ENCODE measurements at places on chromosomes 5 and 9. TPM values are rescaled to one million over a fixed set of nuclear protein-coding genes. Genes with fewer than 3 reads are reported as not detected.

GRCh38 chr5:33781286-33781685 is 110.5 kb downstream of the ADAMTS12 start:
- peaks cover 15% of the 10 kb centered on the region for H3K4me1 ChIP-seq
- H3K36me3 ChIP-seq: peaks cover 24% of the 10 kb centered on the region
- no peaks in the 10 kb centered on the region for H3K27me3 ChIP-seq
- H3K27ac ChIP-seq: no peak overlapping the region
- H3K4me3 ChIP-seq: no peak overlapping the region

DNA sequence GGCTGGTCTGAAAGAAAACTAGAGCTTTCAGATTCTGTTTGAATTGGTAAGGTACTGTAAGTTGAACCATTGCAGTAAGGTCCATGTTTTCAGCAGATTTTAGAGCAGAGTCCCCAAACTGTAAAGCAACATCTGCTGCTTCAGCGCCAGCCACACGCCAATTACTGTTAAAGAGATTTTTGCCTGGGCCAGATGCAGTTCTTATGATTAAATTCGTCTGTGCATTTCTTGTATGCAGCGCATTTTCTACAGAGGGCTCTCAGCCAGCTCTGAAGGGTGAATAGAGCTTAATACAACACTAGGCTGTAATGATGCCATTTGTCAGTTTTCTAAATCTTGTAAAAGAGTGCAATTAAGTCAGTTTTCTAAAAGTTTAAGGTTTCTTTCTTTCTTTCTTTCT is 246.3 kb downstream of the COX7C start:
- no peaks in the 10 kb centered on the region for H3K27me3 ChIP-seq
- no peak for DNase-seq
- no peak overlapping the region for H3K27ac ChIP-seq
- H3K4me3 ChIP-seq: no peak overlapping the region
- H3K36me3 ChIP-seq: no peaks in the 10 kb centered on the region

DNA sequence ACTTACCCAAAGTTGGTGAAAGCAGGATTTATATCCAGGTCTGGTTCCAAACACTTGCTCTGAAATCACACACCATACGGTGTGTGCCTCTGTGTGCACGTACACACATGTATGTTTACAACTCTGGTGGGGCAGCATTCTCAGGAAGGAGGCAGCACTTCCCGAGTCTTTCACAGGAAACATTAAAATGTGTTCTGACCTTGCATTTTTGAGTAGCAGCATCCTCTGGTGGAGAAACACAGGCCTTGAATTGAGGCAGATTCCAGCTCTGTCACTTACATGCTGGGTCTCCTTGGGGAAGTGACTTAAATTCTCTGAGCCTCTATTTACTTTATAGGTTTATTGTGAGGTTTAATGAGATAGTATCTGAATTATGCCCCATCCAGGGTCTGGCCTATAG is 126.4 kb downstream of the RGS3 start:
- no peak for DNase-seq
- H3K27me3 ChIP-seq: no peaks in the 10 kb centered on the region
- H3K36me3 ChIP-seq: no peaks in the 10 kb centered on the region
- no peak overlapping the region for H3K4me3 ChIP-seq

GRCh38 chr9:686321-686813 is 155.1 kb upstream of the DMRT1 start:
- H3K4me1 ChIP-seq: peaks cover 54% of the 10 kb centered on the region
- H3K27ac ChIP-seq: no peak overlapping the region
- H3K27me3 ChIP-seq: no peaks in the 10 kb centered on the region
- no peak for DNase-seq

DNA sequence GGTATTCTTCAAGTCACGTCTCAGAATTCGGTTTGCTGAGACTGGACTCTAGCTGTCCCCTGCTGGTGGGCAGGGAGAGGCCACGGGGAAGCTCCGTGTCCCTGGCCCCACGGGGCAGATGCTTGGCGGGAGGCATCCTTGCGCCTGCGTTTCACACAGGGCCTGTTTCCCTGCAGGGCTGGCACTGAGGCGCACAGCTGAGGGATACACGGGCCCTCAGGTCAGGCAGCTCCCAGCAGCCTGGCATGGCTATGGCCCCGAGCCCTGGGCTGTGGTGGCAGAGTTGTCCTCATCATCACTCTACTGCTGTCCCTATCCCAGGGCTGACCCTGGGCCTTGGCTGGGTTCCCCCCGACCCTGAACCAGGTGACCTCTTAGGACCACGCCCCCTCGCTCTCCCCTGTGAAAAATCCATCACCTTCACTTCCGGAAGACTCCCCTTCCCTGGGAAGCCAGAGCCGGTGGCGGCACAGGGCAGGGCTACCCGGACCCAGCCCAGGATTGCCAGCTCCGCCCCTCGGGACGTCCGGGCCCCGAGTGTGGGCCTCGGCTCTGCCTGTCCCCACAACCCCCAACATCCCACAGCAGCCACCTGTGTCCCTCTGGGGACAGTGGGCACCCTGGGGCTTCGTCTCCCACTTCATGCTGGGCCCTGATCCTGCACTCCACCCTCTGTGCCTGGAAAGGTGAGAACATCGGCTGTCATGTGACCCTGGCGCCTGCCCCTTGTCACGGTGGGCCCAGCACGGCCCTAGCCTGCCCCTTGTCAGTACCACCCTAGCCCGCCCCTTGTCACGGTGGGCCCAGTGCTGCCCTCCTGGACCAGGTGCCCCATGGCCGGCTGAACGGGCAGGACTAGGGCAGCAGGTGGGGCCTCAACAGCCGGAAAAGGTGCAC is 5.0 kb downstream of the DPP7 start:
- no peaks in the 10 kb centered on the region for H3K4me1 ChIP-seq
- no peak overlapping the region for H3K27ac ChIP-seq
- H3K36me3 ChIP-seq: no peaks in the 10 kb centered on the region
- no peak for DNase-seq
- H3K27me3 ChIP-seq: peaks cover 7% of the 10 kb centered on the region

GRCh38 chr9:82593501-82593900 is 469.4 kb downstream of the RASEF start:
- no peak overlapping the region for H3K27ac ChIP-seq
- no peaks in the 10 kb centered on the region for H3K27me3 ChIP-seq
- H3K4me3 ChIP-seq: no peak overlapping the region
- H3K36me3 ChIP-seq: no peaks in the 10 kb centered on the region
- no peak for DNase-seq

- H3K4me3 ChIP-seq: peak overlapping the region; percentile 80
- no peak overlapping the region for H3K27ac ChIP-seq
- H3K4me1 ChIP-seq: peaks cover 15% of the 10 kb centered on the region
- peaks cover 35% of the 10 kb centered on the region for H3K27me3 ChIP-seq
Measured at GRCh38 chr9:131274674-131275331, 1.5 kb downstream of the FAM78A start.

DNA sequence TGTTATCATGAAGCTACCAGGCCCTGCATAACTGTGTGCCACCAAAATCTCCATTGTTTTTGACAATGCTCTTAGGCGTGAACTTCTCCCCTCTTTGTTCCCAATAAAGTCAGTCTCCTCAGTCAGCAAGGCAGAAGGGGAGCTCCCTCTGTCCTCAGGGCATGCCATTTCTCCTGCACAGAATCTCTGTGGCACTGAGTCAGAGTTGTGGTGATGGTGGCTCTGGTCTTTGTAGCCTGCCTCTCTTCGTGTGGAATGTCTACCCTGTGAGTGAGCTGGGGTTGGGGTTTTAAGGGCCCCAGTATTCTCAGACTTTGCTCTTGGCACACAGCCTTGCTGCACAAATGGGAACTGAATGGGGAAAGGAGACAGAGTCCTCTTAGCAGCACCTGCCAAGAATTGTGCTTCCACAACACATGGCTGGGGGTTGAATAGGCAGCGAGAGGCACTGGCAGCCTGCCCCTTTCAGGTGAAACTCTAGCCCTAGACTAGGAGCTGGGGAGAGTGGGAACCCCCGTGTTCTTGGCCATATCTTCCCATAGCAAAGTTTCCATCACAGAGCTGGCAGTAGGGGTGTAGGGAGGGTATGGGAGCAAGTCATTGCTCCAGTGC is 146.6 kb downstream of the SH3GL2 start:
- H3K4me1 ChIP-seq: no peaks in the 10 kb centered on the region
- H3K4me3 ChIP-seq: no peak overlapping the region
- H3K36me3 ChIP-seq: peaks cover 12% of the 10 kb centered on the region

The TRPM3 gene
- 1.4 TPM for total RNA-seq

DNA sequence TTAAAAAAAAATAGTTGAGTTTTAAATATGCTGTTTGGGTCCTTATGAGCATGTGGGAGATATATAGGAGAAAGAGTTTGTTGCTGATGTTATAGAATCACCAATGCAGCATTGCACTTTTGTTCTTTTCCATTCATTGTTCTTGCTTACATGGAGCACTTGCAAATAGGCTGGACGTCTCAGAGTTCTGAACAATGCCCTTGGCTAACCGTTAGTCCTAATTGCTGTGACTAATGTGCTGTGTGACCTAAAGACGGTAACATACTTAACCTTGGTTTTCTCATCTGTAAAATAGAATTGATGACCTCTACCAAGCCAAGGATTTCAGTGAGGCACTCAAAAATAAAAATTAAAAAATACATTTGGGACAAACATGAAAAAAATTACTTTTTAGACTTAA is 29.8 kb downstream of the PIK3R1 start:
- H3K27ac ChIP-seq: peak overlapping the region; percentile 43
- no peaks in the 10 kb centered on the region for H3K27me3 ChIP-seq
- H3K4me1 ChIP-seq: peaks cover 72% of the 10 kb centered on the region
- no peak for DNase-seq

DNA sequence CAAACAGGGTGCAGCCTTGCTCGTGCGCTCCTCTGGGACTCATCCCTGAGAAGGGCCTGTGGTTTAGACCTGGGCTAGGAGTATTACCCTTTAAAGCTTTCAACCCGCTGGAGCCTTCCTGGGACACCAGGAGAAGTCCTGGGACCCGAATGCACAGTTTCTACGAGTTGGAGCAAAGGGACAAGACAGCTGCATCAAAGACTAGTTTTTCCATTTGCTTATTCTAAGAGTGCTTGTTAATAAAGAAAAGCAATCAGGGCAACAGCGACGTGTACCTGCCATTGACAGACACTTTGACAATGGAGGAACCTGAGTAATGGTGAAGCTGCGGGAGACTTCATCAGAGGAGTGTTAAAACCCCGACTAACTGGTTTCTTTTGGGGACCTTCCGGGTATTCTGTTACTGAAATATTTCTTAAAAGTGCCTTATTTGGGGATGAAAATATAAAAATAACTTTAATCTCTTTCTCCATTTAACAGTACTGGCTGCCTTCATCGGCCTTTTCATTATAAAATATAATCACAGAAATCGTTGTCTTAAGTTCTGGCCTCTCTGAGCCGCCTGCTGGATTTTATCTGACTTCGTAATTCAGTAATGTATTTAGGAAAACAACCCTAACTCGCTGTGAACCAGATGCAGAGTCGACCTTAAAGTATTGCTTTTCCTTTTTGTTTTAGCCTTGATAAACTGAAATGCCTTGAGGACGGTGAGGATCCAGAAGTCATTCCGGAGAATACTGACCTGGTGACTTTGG is 732 bp downstream of the SNAPC3 start:
- H3K4me3 ChIP-seq: peak overlapping the region; percentile 99
- DNase-seq: no peak
- peak overlapping the region; percentile 96 for H3K27ac ChIP-seq
- H3K36me3 ChIP-seq: peaks cover 15% of the 10 kb centered on the region
- H3K4me1 ChIP-seq: peaks cover 36% of the 10 kb centered on the region

DNA sequence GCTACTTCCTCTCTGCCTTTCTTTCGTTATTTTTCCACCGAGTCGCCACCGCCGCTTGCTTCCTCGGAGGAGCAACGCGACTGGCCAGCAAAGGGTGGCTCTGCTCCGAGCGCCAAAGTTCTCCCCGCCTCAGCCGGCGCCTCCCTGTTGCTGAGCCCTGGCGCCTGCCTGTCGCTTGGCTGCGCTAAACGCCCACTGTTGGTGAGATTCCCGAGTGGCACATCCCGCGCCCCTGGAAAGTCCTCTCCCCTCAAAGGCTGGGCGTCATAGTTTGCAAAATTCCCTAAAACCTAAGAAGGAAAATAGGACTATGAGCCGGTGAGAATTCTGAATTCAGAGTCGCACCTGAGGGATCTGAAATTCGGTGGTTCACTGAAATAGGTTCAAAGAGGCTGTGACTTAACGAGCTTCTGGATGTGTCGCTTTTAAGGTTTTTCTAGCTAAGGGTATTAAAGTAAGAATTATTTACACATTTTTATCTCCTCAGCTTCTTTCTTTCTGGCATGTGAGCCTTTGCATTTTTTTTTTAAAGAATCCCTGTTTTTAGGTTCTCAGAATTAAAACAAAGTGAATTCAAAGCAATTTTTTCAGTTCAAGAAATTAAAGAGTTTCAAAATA is at the start of gene GRIN3A:
TSS of gene GRIN3A (minus strand) at position 82 of the 618 bp plus-strand sequence. CDS start 668 bp downstream, outside the sequence.
- peak; percentile 7 for DNase-seq
- H3K4me1 ChIP-seq: peaks cover 4% of the 10 kb centered on the region
- H3K4me3 ChIP-seq: peak within 1 kb of the TSS; percentile 94
- no peak within 1 kb of the TSS for H3K27ac ChIP-seq
- H3K27me3 ChIP-seq: peaks cover 97% of the 10 kb centered on the region

The FBN2 gene
- total RNA-seq: 58.3 TPM

The GMCL2 gene
- not detected for total RNA-seq

The CNTNAP3B gene
- 9.4 TPM for total RNA-seq

GRCh38 chr5:961002-961710 is 47.4 kb upstream of the NKD2 start:
- no peak for DNase-seq
- H3K27me3 ChIP-seq: no peaks in the 10 kb centered on the region
- no peak overlapping the region for H3K4me3 ChIP-seq
- no peak overlapping the region for H3K27ac ChIP-seq
- H3K36me3 ChIP-seq: no peaks in the 10 kb centered on the region
- H3K4me1 ChIP-seq: peaks cover 15% of the 10 kb centered on the region

The DND1 gene
- total RNA-seq: 4.6 TPM

The TRIM32 gene
- 21.5 TPM for total RNA-seq

DNA sequence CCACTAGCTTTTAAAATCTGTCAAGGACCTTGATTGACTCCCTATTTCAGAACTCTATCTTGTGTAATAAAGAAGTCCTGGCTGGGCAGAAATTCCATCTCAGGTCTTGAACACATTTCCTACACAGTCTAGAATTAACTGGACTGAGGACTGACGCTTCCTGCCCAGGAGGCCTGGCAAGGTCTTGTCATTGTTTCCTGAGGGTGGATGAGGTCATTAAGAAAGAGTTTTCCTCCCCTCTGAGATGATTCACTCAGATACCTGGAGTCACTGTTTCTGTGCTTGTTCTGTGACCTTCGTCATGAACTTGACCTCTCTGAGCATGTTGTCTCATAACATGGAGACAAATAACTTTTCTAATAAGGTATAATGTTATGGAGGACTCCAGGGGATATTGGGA is 10.0 kb downstream of the MTAP start:
- H3K27ac ChIP-seq: no peak overlapping the region
- no peak overlapping the region for H3K4me3 ChIP-seq
- peaks cover 29% of the 10 kb centered on the region for H3K36me3 ChIP-seq
- no peak for DNase-seq
- peaks cover 12% of the 10 kb centered on the region for H3K4me1 ChIP-seq
- H3K27me3 ChIP-seq: no peaks in the 10 kb centered on the region

- no peak for DNase-seq
- no peaks in the 10 kb centered on the region for H3K36me3 ChIP-seq
- peaks cover 100% of the 10 kb centered on the region for H3K27me3 ChIP-seq
- no peak overlapping the region for H3K27ac ChIP-seq
- H3K4me1 ChIP-seq: peaks cover 38% of the 10 kb centered on the region
Measured at GRCh38 chr5:181168595-181169118, 21.3 kb downstream of the OR2V2 start.

GRCh38 chr9:35195683-35196082 is 33.9 kb downstream of the UNC13B start:
- H3K4me3 ChIP-seq: no peak overlapping the region
- H3K27ac ChIP-seq: no peak overlapping the region
- peaks cover 53% of the 10 kb centered on the region for H3K36me3 ChIP-seq
- no peaks in the 10 kb centered on the region for H3K4me1 ChIP-seq
- H3K27me3 ChIP-seq: no peaks in the 10 kb centered on the region

Data from neural crest cell (in vitro differentiated cells).